ENCODE measurements at places on chromosomes 2 and 18.

GRCh38 chr2:75822336-75822735, 111.6 kb upstream of the GCFC2 start:
- DNase-seq: no peak

- no peak for DNase-seq
Measured at GRCh38 chr2:120847700-120848321, 112.1 kb downstream of the GLI2 start.

- DNase-seq: no peak
Measured at GRCh38 chr2:73825408-73825807, 3.4 kb upstream of the STAMBP start.

DNA sequence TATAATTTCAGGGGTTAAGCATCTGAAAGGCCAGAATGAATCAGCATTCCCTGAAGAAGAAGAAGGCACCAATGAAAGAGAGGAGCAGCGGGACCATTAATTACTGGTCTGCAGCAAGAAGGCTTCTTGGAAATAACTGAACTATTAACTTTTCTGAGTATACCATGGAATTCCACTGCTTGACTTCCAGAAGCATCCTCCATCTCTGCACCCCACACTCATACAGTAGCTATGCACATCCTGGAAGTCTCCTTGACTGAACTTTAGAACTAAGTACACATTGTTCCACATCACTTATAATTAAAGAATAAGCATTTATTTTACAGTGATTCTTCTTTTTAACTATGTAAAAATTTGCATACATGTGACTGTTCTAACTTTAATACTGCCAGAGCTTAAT, 131.5 kb downstream of the PPP1R1C start:
- DNase-seq: no peak

- DNase-seq: no peak
Measured at GRCh38 chr2:29012211-29012681, 31.1 kb downstream of the TOGARAM2 start.

- no peak for DNase-seq
Measured at GRCh38 chr2:17780546-17780945, 26.6 kb downstream of the GEN1 start.

DNA sequence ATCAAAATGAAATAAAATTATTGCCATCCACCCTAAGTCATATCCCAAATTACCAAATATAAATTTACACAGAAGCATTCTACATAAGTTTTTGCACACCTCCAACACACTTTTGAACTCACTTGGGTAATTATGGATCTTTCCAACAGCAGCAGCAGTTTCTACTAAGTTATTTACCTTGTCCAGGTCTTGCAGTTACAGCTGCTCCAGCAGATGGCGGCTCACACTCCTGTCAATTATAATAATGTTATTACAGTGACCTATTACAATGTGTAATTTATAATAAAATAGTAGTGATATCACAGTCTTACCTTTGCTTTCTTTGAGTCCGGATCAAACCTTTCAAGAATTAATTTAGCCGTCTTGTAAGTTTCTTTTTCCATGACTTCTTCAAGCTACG, 37.9 kb downstream of the LNPK start:
- DNase-seq: no peak
